ENCODE measurements at places on chromosomes 5 and 9. TPM values are rescaled to one million over a fixed set of nuclear protein-coding genes. Genes with fewer than 3 reads are reported as not detected.

NCS1 gene
- 22.6 TPM for total RNA-seq

GABRP gene
- 6.8 TPM for total RNA-seq

IFNA7 gene
- total RNA-seq: not detected

NMUR2 gene
- not detected for total RNA-seq

DIPK1B gene
- 7.1 TPM for total RNA-seq

MAML1 gene
- 31.4 TPM for total RNA-seq

PRDM9 gene
- not detected for total RNA-seq

CKMT2 gene
- 4.0 TPM for total RNA-seq

IL3 gene
- total RNA-seq: not detected

TCOF1 gene
- total RNA-seq: 30.6 TPM

FAM221B gene
- total RNA-seq: not detected

KCNIP1 gene
- total RNA-seq: not detected

MELK gene
- 1.7 TPM for total RNA-seq

ANKRD33B gene
- total RNA-seq: 19.2 TPM

DNA sequence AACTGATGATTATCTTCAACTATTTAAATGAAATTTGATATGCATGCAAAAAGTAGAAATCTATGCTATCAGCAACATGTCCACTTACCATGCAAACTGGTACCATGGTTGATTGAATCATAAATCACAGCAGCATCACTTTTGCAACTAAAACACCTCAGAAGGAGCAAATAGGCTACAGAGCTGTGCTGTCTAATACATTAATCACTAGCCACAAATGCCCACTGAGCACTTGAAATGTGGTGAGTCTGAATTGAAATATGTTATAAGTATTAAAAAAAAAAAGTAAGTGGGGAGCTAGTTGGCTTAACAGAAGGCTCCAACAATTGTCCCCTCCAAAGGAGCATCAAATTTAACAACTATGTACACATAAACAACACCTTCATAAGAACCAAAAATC is 112.5 kb downstream of the FAM114A2 start:
- no peak for DNase-seq

- DNase-seq: no peak
Observed at GRCh38 chr5:88729829-88730182, 153.2 kb downstream of the MEF2C start.

DNA sequence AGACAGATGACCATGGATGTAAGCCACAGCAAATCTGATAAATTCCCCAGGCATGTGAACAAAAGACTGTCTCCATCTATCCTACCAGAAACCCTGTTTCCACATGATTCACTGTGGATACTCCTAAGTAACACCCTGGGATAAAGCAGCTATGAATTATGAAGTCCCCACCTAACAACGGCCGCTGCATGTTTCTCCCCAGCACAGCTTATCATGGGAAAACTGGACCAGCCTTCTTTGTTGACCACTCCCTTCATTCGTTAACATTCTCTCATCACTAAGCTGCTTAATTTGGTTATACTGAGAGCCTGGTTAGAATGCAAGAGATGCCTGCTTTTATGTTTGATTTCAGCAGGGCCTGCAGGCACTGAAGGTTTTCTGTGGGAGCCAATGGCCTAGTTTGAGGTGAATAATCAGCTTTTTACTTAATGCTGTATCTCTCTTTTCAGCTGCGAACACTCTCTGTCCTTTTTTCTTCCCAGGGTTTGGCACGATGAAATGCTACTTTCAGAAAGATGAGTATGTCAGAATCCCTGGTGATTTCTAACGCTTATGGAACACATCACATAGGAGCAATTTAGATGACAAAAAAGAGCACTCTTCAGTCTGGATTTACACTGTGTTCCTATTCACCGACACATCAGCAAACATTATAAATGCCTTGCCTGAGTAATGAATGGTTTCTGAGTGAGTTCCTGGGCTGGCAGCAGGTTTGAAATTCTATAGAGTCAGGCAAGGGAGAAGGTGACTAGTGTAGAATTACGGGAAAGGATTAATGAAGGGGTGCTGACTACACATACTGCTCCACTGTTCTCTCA is 318.4 kb upstream of the ZNF608 start:
- DNase-seq: no peak

DNA sequence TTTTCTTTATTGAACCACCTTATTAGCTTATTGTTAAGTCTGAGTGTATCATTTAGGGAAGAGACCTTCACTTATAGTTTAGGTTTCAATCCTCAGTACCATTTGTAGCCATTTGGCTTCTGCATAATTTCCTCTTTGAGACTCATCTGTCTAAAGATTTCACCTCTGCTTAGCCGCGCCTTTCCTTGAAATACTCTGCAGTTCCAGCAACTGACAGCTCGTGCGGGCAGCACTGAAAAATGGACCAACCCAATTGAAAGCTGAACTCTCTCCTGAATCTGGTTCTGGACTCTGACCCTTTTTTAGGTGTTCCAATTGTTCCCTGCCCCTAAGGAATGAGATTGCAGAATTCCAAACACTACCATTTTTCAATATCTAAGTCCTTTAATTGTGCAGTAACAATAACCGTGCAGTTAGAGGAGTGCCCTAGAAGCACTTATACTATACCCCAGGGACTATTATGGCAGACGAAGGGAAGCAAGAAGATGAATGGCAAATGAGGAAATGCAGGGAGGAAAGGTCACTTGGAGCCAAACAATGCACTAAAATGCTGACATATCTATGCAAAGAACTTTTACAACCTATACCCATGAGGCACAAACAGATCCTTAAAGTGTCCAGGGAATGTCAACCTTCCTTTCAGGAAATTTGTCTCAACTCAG is 50.1 kb upstream of the PDE4D start:
- no peak for DNase-seq

DNA sequence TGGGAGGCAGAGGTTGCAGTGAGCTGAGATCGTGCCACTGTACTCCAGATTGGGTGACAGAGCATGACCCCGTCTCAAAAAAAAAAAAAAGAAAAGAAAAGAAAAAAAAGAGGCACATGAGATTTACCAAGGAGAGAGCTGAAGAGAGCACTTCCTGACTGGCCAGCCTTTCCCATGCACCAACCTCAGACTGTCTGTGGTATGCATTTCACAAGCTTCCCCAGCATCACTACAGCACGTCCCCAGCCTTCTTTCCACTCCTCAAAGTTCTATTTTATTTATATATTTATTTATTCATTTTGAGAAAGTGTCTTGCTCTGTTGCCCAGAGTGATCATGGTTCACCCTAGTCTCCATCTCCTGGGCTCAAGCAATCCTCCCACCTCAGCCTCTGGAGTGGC is 13.6 kb upstream of the FUBP3 start:
- DNase-seq: no peak

DNA sequence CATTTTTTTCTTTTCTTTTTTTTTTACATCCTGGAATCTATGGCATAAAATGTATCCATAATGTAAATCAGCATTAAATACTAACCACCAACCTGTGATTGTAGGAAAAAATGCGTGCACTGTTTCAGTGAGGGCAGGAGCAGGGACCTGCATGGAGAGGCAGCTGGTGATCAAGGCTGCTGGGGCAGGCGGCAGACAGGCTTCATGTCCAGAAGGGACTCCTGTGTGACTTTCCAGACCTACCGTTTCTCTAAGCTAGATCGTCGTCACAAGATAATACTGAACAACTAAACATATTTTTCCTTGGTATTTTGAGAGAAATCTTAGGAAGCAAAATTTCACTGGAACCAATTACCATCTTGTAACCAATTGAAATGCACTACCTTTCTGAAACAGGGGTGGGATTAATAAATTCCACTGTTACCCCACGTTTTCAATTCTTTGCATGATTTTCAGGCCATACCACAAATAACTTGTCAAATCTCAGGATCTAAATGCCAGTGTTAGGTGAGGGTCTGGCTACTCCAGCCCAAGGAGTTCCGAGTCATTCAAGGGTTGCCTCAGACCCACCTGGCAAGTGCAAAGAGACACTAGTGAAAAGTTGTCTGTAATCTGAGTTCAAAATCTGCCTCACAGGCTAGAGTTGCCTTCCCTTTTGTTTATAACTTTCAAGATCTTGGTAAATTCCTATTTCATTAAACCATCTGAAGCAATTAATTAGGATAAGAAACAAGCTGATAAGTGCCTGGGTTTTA is 198.2 kb downstream of the SEMA5A start:
- DNase-seq: no peak

GRCh38 chr9:125429476-125430160 is 168.0 kb downstream of the GAPVD1 start:
- no peak for DNase-seq

- no peak for DNase-seq
Observed at GRCh38 chr9:86730163-86730928, 217.0 kb downstream of the GAS1 start.

DNA sequence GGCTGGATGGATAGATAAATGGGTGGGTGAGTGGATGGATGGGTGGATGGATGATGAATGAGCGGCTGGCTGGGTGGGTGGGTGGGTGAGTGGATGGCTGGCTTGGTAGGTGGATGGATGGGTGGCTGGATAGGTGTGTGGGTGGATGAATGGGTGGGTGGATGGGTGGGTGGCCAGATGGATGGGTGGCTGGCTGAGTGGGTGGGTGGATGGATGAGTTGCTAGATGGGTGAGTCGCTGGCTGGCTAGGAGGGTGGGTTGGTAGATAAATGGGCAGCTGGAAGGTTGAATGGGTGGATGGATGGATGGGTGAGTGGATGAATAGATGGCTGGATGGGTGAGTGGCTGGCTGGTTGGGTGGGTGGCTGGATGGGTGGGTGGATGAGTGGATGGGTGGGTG is 27.9 kb upstream of the CEP72 start:
- DNase-seq: no peak

DNA sequence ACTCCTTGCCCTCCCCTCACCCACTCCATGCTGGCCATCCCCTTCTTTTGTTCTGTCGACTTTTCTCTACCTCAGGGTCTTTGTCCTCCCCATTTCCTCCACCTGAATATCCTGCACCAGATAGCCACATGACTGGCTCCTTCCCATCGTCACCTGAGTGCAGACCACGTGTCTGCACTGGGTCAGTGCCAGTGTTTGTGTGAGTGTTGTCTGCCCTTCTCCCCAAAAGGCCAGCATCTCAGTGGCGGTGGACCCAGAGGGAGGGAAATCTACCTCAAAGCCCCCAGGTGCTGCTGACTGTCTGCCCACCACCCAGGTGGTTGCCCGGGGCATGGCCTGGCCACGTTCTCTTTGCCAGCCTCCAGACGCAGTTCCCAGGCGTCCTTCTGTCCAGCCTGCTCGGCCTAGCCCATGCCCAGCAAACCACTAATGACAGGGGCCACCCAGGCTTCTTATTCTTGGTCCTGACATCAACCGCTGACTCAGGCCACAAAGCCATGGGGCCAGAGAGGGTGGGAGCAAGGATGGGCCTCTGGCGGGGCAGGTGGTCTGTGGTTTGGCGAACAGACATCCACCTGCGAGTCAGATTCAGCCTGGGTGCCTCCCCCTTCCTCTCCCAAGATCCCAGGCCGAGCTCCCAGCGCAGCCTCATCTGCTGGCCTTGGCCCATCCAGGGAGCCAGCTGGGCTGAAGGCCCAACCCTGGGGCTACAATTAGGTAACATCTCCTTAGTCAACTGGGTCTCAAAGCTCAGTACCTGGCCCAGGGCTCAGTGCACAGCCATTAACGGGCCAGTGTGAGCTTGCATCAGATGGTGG is 5.5 kb upstream of the NINJ1 start:
- DNase-seq: no peak

GRCh38 chr9:137057545-137057944 is 3.7 kb upstream of the ENTPD2 start:
- DNase-seq: no peak

GRCh38 chr5:158013939-158014338 is 155.0 kb upstream of the CLINT1 start:
- DNase-seq: no peak

GRCh38 chr5:135705941-135706466 is 127.2 kb upstream of the CXCL14 start:
- no peak for DNase-seq

DNA sequence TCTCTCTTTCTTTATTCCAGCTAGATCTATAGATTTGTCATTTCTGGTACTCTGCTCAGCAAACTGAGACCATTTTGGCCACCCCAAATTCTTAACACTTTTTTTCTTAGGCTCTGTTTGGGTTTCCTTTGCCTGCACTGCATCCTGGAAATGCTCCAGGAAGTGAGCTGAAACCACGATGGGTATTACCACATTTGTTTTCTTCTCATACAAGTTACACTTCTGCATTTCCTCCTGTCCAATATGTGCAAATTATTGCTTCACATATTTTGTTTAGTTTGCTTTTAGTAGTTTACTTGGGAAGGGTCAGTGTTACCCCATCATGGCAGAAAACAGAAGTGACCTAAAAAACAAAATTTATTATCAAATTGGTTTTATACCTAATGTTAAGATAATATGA is 498.6 kb upstream of the GRIN3A start:
- no peak for DNase-seq

GRCh38 chr9:91954841-91955471 is 4.9 kb upstream of the ROR2 start:
- peak; percentile 32 for DNase-seq

DNA sequence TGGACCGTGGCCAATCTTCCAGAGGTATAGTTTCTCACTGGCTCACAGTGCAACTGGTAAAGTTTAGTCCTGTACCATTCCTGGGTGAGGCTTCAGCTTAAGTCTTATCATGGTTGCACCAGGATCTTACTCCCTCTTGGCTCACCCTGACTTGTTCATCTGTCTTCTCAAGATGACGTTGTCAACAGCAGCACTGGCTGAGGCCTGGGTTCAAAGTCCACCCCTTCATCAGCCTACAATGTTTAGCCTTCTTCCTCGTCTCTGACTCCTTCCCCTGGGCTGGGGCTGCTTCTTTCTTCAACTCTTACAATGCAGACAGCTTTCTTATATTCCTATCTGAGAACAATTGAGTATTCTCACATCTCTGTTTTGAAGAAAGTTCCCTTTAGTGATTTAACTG is 311.1 kb upstream of the CLINT1 start:
- no peak for DNase-seq

DNA sequence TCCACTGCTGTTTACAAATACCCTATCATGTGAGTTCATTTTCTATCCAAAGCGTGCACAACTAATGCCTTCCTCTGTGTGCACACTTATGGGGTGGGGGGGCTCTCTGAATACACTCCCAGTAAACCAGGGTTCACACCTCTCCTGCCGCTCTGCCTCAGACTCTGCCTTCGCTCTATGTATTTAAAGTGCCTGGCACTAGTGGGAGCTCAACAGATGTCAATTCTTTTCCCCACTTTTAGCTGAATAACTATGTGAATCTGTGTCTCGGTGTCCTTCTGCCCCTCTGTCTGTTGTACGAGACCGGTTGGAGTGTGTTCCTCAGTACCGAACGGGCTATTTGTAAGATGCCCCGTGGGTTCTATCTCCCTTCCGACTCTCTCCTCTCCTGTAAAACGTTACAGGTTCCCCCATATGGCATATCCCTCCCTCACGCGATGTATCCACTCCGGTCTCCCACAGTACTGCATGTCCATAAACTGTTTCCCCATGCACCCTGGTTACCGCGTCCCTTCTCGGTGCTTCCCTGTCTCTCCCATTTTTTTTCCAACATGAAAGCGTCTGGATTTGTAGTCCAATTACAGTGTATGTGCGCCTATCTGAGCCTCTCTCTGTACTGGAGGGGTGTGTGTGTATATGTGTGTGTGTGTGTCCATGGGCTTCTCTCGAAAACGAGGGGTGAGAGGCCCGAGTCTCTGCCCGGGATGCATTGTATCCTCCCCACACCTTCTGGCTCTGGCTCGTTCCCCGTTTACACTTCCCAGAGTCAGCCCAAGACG is 1.6 kb downstream of the ELL2 start:
- DNase-seq: no peak

GRCh38 chr5:73288803-73289720 is 116.1 kb downstream of the TMEM174 start:
- no peak for DNase-seq
